ENCODE measurements at places on chromosomes 6 and 20.

DNA sequence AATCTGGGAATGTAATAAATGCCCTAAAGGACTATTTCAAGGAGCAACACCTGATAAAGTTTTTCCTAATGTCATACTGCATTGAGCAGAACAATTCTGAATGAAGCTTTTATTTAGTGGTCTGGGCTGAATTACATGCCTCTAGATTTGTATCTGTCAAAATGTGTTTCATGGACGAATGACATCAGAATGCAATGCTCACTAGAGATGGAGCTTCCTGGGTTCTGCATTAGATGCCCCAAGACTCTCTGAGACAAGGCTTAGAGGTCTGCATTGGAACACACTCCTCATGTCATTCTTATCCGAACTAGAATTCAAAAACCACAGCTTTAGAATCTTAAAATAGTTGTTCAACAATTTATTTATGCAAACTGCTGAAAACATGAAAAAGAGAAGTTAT, 62.0 kb downstream of the SYNE1 start:
- DNase-seq: no peak

GRCh38 chr6:79780881-79781280, 149.8 kb downstream of the SH3BGRL2 start:
- DNase-seq: no peak

DNA sequence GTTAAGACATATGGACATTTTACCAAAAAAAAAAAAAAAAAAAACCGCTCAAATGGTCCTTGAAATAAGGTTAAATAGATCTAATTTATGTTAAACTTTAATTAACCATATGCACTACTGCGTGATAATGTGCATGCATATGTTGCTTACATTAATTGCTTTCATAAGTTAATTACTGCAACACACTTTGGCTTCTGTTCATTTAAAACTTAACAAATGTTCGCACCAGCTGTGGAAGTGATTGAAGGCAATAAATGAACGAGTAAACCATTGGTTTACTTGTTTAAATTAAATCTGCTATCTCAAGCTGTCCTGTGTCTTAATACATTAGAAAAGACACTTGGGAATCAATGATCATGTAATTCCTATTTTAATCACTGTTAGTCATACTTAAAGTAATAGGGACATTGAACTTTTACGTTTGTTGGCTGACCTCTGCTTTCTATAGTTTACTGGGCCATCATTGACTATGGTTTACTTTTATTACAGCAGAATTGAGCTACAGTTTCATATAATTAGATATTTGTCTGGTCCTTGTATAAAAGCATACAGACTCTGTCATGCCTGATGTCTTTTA, 294.7 kb downstream of the KHDC1L start:
- DNase-seq: no peak

GRCh38 chr6:142857233-142857761, 87.7 kb downstream of the HIVEP2 start:
- DNase-seq: no peak

- DNase-seq: no peak
Measured at GRCh38 chr6:90004511-90004910, 110.2 kb downstream of the GJA10 start.

GRCh38 chr6:81997090-81997926, 244.8 kb upstream of the TENT5A start:
- no peak for DNase-seq

- DNase-seq: no peak
Measured at GRCh38 chr6:54846243-54846856, at the start of gene FAM83B. Gene FAM83B (plus strand): TSS chr6:54846771. CDS start chr6:54870247, 23,476 bp downstream.

GRCh38 chr6:107633680-107634323, 143.9 kb downstream of the SOBP start:
- DNase-seq: no peak

DNA sequence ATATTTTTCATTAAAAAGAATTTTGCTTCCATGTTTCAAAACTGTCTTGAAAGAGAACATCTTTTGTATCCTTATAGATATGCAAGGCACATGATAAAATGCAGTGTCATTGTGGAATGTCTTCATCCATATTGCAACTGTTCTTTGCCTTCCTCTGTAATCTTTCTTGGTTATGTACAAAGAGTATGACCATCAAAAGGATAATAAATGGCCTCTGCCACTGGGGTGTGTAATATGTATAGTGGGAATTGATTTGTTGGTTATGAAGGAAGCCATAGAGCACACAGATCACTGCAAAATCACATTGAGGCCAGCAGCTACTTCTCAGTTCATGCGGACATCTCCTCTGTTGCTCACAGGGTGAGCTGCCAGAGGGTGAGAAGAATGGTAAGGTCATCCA, 703.5 kb downstream of the TFAP2A start:
- no peak for DNase-seq

GRCh38 chr20:14649662-14650061, 312.2 kb upstream of the FLRT3 start:
- no peak for DNase-seq

GRCh38 chr6:148231572-148231971, 111.1 kb upstream of the SASH1 start:
- no peak for DNase-seq

GRCh38 chr20:48682529-48683363, 145.1 kb downstream of the PREX1 start:
- peak; percentile 74 for DNase-seq

- no peak for DNase-seq
Measured at GRCh38 chr20:17992224-17992637, 23.4 kb downstream of the MGME1 start.

DNA sequence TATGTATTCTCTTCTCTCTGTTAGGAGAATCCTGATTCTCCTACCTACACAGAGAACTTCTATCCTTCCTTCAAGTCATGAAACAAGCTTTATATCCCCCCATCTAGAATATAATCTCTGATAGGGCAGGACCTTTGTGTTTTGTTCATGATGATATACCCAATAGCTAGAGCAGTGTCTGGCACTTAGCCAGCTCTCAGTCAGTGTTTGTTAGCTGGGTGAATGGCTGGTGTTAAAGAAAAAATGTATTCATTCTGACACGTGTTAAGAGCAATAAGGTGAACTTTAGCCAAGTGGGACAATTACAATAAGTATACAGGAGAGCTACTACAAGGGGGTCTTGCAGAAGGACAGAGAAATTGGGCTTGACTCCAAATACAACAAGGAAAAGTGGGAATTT, 34.3 kb upstream of the TNFRSF21 start:
- no peak for DNase-seq

- DNase-seq: no peak
Measured at GRCh38 chr6:143015300-143015706, 45.4 kb upstream of the AIG1 start.

DNA sequence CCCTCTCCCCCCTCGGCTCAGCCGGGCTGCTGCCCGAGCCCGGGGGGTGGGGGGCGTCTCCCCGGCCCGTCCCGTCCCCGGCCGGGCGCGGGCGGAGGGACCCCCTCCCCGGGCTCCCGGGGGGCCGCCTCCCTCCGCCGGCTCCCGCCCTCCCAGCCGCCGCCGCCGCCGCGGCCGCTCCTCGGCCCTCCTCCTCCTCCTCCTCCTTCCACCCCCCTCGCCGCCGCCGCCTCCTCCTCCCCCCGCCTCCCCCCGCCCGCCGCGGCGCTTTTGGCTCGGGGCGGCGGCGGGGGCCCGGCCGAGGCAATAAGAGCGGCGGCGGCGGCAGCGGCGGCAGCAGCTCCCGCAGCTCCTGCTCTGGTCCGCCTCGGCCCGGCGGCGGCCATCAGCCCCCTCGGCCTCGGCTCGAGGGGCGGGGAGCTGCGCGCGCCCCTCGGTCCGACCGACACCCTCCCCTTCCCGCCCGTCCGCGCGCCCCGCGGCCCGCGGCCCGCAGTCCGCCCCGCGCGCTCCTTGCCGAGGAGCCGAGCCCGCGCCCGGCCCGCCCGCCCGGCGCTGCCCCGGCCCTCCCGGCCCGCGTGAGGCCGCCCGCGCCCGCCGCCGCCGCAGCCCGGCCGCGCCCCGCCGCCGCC, 38.7 kb downstream of the GNAS start:
- DNase-seq: no peak

DNA sequence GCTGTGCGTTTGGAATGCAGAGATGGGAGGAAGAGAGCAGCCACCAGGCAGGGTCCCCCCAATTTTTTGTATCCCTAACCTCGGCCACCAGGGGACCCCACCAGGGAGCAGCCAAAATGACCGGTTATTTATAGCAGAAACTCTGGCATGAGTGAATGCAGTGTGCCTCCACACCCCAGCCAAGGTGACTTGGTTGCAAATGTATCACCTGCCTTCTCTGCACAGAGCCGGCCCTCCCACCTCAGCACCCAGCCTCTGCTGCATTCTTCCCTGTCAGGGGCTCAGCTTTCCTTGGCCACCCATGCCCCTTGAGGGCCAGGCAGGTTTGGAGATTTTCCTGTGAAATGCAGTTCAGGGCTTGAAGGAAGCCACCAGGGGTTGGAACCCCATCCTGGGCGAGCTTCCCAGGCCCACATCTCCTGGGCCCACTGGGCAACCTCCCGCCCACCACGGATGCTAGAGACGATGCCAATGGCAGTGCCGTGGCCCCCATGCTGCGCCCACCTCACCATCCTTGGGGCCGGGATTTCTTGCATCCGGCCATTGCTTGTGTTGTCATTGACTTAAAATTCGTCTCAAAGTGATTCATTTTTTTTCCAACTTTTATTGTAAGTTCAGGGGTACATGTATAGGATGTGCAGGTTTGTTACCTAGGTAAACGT, 291.6 kb downstream of the TAF4 start:
- no peak for DNase-seq

DNA sequence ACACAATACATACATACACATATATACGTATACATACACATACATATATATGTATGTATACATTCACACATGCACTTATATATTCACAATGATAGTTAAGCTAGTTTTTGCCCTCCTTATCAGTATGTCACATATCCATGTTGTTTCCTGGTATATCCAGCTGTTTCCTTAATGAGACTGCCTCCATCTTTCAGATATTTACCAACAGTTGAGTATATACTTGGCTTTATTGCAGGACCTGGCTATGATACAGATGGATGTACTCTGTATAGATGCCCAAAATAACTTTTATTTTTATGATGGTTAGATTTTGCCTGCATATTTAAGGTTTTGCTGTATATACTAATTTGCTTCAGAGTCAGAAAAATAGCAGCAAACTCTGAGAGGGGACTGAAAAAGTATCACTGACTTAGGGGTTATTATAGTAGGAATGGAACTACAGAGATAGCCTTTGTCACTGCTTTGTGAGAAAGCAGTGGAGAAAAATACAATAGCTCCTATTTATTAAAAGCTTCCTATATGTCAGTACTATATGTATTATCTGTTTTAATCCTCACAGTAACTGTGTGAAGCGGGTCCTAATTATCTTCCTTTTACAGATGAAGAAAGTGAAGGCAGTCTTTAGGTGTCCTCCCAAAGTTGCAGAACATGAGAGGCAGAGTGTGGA, 35.5 kb downstream of the CARMIL1 start:
- no peak for DNase-seq

DNA sequence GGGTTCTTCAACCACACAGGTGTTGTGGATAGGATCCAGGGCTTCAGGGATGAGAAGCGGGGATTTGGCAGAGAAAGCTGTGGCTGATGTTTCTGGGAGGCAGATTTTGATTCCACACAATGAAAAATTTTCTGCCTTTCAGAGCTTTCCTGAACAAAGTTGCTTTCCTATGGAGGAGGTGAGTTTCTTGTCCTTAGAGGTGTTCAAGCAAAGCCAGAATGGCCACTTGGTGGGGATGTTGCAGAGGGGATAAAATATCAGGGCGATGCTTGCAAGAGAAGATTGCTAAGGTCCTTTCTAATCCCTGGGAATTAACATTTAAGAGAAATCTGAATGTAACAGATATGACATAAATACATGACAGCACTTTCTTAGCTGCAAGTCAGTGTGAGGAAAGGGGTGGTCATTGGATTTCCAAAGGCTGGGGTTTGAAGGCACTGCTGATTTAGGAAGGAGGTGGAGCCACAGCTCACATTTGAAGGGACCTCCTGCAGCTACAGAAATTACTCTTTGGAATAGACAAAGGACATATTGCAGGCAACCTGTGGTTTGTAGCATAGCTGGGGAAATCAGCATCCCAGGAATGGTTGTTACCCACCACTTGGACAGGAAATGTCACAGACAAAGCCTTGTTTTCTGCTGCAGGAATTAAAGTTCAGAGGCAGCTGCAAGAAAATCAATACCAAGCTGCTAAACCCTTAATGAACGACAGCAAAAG, 271.1 kb upstream of the CHD6 start:
- DNase-seq: no peak

- DNase-seq: no peak
Measured at GRCh38 chr6:168122521-168122920, 43.5 kb upstream of the FRMD1 start.
